Cardiac septum (tissue), 1 donor: ENCODE measurements at places on chromosomes 12 and 14.

GRCh38 chr12:109488051-109488665, 10.7 kb downstream of the UBE3B start:
- no peak for DNase-seq

GRCh38 chr12:1616233-1617066, 12.6 kb upstream of the WNT5B start:
- DNase-seq, result no peak

- no peak for DNase-seq
These were observed 145.9 kb upstream of the HIF1A start for GRCh38 chr14:61549425-61549824.

- DNase-seq, result no peak
These were observed 74.6 kb downstream of the GXYLT1 start for GRCh38 chr12:42070036-42070435.

DNA sequence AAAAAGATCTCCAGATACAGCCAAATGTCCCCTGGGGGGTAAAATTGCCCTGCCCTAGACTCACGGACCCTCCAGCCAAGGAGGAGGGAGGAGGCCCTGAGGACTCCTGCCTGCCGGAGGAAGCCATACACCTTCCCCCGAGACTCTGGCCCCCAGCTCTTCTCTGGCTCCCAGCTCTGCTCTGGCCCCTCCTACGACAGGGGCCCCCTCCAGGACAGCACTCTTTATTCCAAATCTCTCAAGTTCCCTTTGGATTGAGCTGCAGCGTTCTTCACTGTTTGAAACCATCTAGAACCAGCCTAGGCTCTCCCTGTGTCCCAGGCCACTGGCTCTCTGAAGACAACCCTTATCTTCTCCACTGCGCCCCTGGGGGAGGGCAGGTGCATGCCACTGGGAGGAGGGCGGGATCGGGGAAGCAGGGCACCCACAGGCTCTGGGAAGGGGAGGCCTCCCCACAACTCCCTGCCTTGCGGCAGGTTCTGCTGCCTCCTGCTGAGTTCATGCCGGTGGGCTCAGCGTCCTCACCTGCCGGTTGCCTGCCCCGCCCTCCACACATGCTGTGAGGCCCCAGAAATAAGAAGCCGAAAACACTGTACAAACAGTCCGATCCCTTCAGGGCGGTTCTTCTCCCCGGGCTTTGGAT, 112.7 kb downstream of the DICER1 start:
- peak; percentile 47 for DNase-seq
